Upper lobe of right lung (tissue), 1 donor: ENCODE measurements at places on chromosomes 3 and 15. TPM values are rescaled to one million over a fixed set of nuclear protein-coding genes. Genes with fewer than 3 reads are reported as not detected.

The MOBP gene
- total RNA-seq: not detected

The AP2M1 gene
- 245 TPM for total RNA-seq

The GOLGA6L2 gene
- total RNA-seq: not detected

The CILP gene
- total RNA-seq: 1.1 TPM

The IGSF10 gene
- total RNA-seq: 32.4 TPM

The CSPG5 gene
- total RNA-seq: 5.4 TPM

The CDHR4 gene
- not detected for total RNA-seq

The ZNF385D gene
- 9.4 TPM for total RNA-seq

The GOLGA8N gene
- total RNA-seq: 14.1 TPM

The H1-8 gene
- not detected for total RNA-seq

The AHSG gene
- total RNA-seq: not detected

The SLC22A14 gene
- total RNA-seq: 0.20 TPM

The LNP1 gene
- total RNA-seq: 1.9 TPM

The GPR149 gene
- not detected for total RNA-seq

The PCOLCE2 gene
- 23.3 TPM for total RNA-seq

The ADPRH gene
- total RNA-seq: 26.5 TPM

The LRRC3B gene
- total RNA-seq: 0.09 TPM

The VIPR1 gene
- 184 TPM for total RNA-seq

The PPP2R3A gene
- total RNA-seq: 7.4 TPM
